ENCODE measurements at places on chromosomes 6 and 20. TPM values are rescaled to one million over a fixed set of nuclear protein-coding genes. Genes with fewer than 3 reads are reported as not detected.

STX11 gene
- 16.8 TPM for total RNA-seq

DNA sequence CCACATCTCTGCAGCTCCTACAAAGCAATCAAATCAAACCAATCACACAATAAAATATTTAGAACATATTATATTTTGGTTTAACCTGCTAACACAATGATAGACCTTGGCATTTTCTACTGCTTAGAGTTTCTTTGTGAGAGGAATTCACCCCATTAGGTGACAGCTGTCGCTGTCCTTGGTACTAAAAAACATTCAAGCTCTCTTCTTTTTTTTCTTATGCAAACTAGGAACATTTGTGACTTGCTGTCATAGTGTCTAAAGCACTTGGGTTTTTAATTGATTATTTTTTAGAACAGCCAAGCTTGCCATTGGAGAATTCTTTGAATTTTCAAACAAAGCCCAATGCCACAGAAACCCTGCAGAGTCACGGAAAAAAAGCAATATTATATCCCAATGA, 46.4 kb downstream of the CNR1 start:
- DNase-seq, result no peak

SF3B5 gene
- total RNA-seq, result 124 TPM

MAS1L gene
- total RNA-seq, result not detected

GRCh38 chr6:129100164-129100563, 217.2 kb downstream of the LAMA2 start:
- no peak for DNase-seq

DNA sequence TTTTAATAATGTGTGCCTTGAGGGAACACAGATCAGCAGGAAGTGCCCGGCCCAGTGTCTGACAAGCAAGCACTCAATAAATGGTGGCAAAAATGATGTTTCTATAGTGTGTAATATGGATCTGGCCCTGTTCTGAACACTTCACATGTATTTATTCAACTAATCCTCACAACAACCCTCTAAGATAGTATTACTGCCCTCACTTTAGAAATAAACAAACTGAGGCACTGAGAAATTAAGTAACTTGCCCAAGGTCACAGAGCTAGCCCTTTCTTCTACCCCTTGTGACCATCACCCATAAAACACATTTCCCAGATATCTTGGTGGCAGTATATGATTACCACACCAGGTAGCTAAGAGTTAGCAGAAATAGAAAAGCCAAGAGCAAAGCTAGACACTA, 12.8 kb upstream of the MTFR2 start:
- DNase-seq, result no peak

- no peak for DNase-seq
Measured at GRCh38 chr6:135073217-135073616, 18.6 kb upstream of the HBS1L start.

GRCh38 chr20:48656661-48657211, 171.1 kb downstream of the PREX1 start:
- no peak for DNase-seq

CLPSL1 gene
- not detected for total RNA-seq

TMEM74B gene
- 0.17 TPM for total RNA-seq
